Activated effector memory CD4-positive, alpha-beta T cell treated with anti-CD3 and anti-CD28 coated beads, Interleukin-2, amount 50 U/mL, for 16 hours (primary cell): ENCODE measurements at places on chromosomes 11 and 22.

- no peak for DNase-seq
Observed at GRCh38 chr11:19828382-19829108, 115.9 kb downstream of the NAV2 start.

DNA sequence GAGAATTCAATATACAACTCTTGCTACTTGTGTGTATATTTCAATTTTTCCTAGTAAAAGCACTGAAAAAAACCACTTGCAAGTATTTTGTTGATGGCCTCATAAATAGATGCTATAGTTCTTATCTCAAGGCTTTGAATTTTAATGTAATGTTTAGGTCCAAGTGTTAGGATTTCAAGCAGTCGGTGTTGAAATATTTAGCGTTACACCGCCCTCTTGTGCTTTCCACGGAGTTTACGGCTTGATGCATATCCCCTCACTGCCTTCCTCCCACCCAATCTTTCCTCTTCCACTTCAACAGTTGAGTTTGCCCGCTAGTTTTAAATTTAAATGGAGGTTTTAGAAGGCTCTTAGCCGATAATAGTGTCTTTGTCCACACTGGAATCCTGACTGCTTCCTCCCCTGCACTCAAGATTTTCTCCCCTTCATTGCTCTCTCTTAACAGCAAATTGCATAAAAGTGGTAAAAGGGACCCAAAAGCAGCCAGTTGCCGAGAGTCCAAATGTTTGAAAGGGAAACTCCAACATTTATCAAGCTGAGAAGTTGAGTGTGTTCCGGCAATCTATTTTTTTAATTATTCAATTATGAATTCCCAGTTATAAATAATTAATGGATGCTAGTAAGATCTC is 25.9 kb upstream of the HTATIP2 start:
- DNase-seq: no peak

DNA sequence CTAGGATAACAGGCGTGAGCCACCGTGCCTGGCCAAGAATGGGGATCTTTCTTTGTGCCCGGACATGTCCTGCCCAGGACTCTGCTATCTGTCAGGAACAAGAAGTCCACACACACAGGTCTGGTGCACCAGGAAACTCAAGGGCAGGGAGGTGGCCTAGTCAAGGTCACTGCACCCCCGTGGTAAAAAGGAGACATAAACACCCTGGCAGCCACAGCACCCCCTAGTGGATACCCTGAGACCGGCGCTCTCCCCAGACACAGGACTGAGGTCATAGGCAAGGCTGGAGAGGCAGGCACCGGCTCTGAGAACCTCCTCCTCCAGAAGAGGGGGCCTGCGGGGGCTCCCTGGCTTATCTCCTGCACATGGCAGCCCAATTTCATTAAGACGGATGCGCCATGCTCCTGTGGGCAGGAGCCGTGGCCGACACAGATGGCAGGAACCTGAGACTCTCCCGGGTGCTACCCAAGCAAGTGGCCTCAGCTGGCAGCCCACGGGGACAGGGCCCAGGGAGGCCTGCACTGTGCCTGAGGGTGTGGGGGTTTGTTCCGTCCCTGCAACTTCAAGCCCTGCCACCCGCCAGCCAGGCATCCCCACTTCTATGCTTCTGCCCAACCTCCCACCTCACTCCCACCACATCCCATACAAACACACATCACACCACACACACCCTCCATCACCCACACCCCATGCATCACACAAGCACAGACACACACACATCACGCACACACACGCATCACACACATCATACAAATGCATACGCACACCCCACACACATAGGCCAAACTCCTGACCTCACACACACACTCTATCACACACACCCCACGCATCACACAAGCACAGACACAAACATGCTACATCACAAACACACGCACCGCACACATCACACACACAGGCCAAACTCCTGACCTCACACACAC is 19.6 kb downstream of the MACROD1 start:
- peak; percentile 85 for DNase-seq

GRCh38 chr11:107221748-107222285 is 203.5 kb upstream of the GUCY1A2 start:
- no peak for DNase-seq

DNA sequence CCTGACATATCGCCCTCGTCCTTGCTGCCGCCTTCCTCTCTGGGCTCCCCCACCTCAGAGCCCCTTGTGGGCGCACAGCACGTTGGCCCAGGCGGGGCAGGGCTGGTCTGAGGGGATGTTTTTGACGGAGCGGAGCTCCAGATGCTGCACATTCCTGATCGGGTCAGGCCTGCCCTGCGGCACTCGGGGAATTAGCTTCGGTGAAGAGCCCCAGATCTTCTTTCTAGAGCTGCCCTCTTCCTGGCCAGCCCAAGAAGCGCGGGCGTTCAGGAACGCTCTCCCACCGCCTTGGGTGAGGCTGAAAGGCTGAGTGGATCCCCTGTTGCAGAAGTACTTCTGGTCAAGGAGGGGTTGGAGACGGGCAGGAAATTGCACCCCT is 12.1 kb downstream of the YPEL4 start:
- no peak for DNase-seq

DNA sequence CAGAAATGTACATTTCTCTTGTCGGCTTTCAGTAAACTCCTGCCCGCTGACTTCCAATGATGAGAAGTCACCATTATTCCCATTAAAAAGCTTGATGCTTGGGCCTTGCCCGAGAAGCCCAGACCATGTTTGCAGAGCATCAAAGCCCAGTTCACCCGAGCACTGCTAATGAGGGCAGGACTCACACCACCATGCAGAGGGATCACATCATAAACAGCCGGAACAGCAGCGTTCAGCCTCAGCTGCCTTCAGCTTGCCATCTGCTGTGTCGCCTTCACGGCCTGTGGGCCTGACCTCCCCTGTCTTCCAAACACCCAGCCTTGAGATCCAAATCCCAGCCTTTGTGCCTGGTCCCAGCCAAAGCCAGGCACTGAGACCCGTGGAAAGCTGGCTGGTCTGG is 105.4 kb upstream of the CSNK2A3 start:
- no peak for DNase-seq

- DNase-seq: no peak
Observed at GRCh38 chr11:102393272-102393730, 46.3 kb downstream of the BIRC2 start.

- DNase-seq: no peak
Observed at GRCh38 chr11:108933630-108934029, 268.8 kb downstream of the DDX10 start.

- no peak for DNase-seq
Observed at GRCh38 chr11:100525635-100526034, 161.5 kb upstream of the ARHGAP42 start.

GRCh38 chr11:80970037-80970436 is 1529.2 kb upstream of the TENM4 start:
- DNase-seq: no peak

- peak; percentile 27 for DNase-seq
Observed at GRCh38 chr11:71267807-71268421, 15.5 kb upstream of the SHANK2 start.

- peak; percentile 85 for DNase-seq
Observed at GRCh38 chr11:45899448-45900174, 7.5 kb downstream of the FREY1 start.

DNA sequence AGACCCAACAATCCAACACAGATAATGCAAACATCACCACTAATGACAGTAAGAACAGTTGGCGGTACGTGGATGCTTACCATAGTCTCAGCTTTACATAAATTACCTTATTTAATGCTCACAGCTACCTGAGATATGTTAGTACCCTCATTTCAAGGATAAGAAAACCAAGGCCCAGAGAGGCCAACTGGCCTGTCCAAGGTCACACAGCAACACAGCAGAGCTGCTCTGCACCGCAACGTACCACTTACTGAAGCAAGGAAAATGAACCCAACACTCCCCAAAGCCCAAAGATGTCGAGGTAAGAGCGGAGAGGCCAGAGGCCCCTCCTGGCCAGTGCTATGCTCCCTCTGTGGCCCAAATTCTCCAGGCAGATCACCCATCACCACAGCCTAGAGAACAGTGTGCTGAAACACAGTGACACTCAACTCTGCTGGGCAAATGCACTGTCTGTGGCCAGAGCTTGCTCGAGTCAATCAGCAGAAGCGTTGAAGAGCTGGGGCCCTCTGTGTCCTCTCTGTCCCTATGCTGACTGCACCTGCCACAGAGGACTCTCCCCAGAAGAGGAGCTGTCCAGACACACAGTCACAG is 14.0 kb downstream of the SHANK2 start:
- DNase-seq: peak; percentile 49

- DNase-seq: no peak
Observed at GRCh38 chr22:27905653-27906052, 13.4 kb downstream of the PITPNB start.

- DNase-seq: no peak
Observed at GRCh38 chr11:100805506-100806199, 118.6 kb downstream of the ARHGAP42 start.

GRCh38 chr11:77371646-77372045 is 70.2 kb upstream of the GDPD4 start:
- DNase-seq: no peak

DNA sequence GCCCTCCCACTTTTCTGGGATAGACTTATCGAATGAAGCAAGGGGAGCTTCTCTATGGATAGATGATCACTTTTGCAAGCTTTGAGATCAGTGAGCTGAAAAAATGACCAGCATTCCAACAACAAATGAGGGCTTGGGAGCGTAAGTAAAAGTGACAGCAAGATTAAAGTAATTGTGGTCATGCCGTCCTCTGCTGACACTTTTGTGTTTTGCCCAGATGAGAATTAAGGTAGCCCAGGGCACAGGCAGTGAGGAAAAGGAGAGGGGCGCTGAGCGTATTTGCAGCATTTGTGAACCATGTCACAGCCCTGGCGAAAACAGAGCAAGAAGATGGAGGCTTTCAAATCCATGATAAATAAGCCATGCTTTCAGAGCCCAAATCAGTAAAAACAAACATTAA is 24.6 kb upstream of the TMA7B start:
- no peak for DNase-seq

DNA sequence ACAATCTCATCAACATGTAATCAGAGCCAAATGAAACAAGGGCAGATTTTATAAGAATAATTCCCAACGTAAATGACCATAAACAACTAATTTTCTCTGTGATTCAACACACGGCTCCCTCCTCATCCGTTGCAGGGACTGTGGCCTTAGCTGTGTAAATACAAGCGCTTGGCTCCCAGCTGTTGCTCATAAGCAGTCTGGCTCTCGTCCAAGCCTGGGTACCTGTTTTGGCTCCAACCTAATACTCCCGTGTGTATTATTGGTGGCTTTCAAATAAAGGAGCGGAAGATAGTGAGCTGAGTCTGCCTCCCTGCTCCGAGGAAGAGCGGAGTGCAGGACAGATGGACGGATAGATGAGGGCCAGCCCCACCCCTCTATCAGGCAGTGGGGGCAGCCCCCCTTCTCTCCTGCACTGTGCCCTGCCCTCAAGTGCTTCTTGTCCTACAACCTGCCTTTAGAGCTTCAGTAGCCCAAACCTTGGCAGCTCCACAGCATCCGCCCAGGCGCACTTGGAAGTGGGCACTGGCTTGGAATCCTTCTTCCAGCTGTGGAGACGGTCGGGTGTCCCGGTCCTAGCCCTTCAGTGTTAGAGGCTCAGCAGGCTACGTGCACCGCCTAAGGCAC is 670.9 kb downstream of the BRD1 start:
- DNase-seq: peak; percentile 43

DNA sequence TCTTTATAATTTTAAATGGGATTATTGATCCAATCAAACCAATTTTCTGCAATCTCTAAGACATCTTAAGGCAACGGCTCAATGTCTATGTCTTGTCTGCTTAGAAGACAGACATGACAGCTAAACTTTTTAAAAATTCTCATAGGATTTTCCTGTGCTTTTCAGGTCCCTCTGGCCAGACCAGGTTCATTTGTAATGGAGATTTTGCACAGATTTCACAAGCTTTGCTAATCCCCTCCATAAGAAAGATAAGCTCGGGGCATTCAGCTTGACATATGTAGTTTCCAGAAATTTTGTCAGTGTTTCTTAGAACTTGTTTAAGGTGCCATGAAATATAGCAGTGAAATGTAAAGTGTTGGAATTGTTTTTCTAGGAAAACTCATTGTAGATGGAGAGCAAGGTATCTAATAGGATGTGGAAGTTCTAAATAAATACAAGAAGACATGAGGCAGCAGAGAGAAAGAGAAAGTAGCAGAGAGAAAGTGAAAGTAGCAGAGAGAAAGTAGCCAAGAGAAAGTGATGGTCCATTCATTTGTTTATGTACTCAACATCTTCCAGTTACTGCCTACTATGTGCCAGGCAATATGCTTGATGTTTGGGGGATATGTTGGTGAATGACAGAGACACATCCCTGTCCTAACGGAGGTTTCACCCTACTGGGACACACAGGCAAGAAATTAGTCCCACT is 219.1 kb upstream of the ARHGAP42 start:
- DNase-seq: no peak

DNA sequence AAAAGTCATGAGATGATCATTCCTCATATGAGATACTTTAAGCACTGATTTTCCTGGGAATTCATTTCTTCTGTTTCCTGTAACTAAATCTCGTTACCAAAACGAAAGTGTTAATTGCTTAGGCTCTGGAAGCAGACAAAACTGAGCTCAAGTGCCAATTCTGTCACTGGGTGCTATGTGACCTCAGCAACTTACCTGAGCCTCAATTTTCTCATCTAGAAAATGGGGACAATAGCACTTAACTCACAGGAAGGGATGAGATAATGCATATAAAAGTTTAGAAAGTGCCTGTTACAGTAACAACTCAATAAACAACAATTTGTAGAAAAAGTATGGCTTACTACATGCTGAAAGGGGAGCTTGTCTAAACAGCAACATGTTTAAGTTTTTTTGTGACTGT is 170.2 kb upstream of the MTMR2 start:
- DNase-seq: no peak

DNA sequence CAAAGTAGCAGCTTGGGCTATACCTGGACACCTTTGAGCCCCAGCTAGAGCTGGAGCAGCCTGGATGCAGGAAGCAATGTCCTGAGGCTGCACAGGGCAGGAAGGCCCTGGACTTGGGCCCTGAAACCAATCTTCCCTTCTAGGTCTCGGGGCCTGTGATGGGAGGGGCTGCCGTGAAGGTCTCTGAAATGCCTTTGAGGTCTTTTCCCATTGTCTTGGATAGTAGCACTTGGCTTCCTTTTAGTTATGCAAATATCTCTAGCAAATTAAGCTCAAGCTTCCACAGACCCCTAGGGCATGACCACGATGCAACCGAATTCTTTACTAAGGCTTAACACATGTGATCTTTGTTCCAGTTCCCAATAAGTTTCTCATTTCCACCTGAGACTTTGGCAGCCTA is 40.0 kb downstream of the LINC01488 start:
- DNase-seq: no peak

DNA sequence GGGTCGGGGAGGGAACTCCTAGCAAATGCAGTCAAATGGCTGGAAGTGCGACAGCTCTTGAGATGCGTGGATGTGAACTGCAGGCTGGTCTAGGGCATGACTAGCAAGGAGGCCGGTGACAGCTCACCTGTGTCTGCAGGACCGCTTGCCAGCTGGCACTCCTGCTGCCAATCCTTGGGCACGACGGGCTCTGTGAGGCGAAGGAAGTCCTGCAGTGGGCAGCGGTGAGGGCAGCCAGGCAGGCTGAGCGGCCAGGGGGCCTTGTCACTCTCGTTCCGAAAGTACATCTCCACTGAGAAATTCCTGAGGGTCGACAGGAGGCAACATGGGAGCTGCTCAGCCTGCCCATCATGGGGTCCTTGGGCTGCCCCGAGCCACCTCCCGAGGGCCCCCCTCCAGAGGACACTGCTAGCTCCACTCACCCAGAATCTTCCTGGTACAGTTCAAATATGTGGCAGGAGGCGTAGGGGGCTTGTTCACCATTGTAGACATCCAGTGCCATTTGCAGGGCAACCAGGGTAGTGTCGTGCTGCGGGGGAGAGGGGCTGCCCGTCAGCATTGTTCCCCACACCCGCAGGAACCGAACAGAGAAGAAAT is 5.9 kb downstream of the ACP2 start:
- no peak for DNase-seq
